ENCODE measurements at places on chromosomes 7 and 10. TPM values are rescaled to one million over a fixed set of nuclear protein-coding genes. Genes with fewer than 3 reads are reported as not detected.

The LRMDA gene
- 0.92 TPM for total RNA-seq

The SPDYE6 gene
- total RNA-seq: not detected

The CDC14C gene
- total RNA-seq: not detected

The PNLIPRP2 gene
- not detected for total RNA-seq

GRCh38 chr10:115171392-115171960 is 78.3 kb downstream of the ATRNL1 start:
- DNase-seq: no peak

- peak; percentile 70 for DNase-seq
Observed at GRCh38 chr10:13440185-13441061, 88.4 kb downstream of the BEND7 start.

DNA sequence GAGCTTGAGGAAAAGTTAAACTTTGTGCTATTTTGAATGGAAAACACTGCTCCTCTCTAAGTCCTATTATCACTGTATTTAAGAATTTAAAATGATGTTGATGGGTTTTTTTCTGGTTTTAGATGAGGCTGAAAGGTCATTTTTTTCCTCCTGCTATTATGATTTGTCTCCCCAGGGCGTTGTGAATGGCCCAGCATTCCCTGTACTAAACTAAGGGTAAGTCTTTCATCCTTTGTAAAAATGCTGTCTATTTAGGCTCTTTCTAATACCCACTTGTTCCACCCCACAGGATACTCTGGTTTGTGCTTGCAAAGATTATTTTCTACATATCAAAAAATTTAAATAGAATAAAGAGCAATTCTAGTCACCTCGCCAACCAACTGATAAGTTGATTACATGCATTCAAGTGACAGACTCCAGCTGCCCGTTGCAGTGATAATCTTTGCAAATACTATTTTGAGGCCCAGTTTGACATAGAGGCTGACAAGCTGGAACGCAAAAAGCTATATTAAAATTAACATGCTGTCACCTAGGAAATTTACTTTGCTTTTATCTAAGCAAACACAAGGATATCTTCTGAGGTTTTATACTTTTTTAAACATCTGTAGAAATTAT is 222.3 kb upstream of the TMEM229A start:
- DNase-seq: no peak

GRCh38 chr7:103349805-103350204 is 2.4 kb downstream of the PSMC2 start:
- no peak for DNase-seq

GRCh38 chr7:76317782-76318487 is 15.5 kb downstream of the HSPB1 start:
- DNase-seq: peak; percentile 98

DNA sequence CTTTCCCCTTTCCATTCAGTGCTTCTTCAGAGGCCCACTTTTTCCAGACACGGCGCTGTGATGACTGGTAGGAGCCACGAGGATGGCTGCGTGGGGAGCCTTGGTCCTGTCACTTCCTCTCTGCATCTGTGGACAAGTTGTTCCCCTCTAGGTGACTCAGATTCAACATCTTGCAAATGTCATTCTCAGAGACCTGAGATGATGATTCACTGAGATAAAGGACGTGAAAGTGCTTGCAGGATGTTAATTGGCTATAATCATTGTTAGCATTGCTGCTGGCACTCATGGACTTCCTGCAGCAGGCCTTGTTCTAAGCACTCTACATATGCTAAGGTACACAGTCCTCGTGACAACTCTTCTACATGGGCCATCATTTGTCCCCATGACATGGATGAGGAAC is 489.8 kb upstream of the ZMIZ1 start:
- DNase-seq: no peak

- DNase-seq: no peak
Observed at GRCh38 chr10:52215745-52216361, 98.2 kb upstream of the DKK1 start.

DNA sequence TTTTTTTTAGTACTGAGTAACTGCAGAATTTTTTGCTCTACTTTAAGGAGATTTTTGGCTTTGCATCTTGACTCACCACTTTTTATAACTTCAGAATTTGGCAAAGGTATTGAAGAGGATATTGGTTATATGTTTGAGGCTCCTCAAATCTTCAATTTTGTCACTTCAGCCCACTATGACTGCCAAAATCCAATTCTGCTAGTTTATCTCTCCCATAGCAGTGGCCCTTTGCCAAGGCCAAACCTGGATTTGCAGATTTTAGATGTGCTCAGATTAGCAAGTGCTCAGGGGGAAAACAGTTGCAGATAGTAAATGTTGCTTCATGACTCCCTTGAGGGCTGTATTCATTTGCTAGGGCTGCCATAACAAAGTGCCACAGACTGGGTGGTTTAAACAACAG is 427.5 kb downstream of the ADRA2A start:
- no peak for DNase-seq

GRCh38 chr10:109029870-109030269 is 893.4 kb downstream of the XPNPEP1 start:
- DNase-seq: no peak

- DNase-seq: no peak
Observed at GRCh38 chr10:4984971-4985594, 18.6 kb downstream of the AKR1C2 start.

DNA sequence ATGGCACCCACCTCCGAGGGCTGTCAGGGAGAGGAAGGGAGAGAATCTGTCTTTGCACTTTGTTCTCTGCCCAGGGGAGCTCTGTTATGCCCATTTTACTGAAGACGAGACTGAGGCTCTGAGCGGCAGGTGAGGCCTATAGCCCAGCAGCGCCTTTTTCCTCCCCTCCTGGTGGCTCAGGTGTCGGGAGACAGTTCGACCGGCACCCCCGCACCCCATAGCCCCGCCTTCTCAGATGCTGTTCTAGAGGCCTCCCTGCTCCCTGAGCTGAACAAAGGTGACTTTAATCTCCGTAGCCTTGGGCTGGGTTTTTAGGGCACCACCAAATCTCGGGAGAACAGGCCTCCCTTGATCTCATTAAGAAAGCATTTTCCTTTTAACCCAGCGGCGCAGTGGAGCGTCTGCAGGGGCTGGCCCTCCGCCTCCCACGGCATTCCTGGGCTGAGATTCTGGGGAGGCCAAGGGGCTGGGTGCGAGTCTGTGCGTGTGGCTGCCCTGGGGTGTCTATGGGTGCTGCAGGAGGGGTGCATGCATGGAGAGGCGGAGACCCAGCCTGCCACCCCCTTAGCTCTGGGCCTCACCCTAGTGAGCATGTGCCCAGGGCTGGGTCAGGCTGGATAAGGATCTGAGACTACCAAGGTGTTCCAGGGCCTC is 3.3 kb downstream of the LFNG start:
- no peak for DNase-seq

DNA sequence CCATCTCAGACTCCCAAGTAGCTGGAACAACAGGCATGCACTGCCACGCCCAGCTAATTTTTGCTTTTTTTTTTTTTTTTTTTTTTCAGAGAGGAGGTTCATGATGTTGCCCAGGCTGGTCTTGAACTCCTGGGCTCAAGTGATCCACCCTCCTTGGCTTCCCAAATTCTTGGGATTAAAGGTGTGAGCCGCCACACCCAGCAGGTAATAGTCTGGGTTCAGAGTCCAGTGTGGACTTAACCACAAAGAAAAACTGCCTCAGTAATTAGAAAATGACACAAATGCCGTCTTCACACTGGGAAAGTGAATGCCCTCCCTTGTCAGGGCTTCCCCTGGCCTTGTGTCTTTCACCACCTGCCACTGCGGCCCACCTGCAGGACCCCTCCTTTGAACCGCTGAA is 101.1 kb downstream of the RAB11FIP2 start:
- no peak for DNase-seq

- DNase-seq: no peak
Observed at GRCh38 chr10:23978317-23978716, 230.6 kb upstream of the KIAA1217 start.

DNA sequence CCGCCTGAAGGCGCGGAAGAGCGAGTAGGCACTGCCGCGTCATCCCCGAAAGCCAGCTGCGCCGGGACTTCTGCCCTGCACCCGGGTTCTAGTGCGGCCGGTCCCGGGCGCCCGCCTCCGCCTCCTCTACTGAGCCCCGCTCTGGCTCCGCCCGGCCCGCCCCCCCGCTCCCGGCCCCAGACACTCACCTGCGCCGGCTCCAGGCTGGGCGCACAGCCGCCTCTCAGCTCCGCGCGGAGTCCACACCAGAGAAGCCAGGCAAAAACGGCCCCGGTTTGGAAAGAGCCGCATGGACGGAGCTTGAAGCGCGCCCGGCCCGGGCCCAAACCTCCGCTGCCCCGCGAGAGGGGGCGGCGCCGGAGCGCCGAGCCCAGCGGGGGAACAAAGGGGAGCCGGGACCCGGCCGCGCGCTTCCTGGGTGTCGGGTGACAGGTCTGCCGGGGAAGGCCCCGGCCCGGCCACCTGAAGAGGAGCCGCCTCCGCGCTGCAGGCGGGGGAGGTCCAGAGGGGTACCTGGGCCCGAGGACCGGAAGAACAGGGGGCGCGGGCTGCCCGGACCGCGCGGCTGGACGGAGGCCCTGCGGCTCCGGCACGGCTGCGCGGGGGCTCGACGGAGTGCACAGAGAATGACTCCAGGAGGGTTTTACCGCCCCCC is 168.2 kb downstream of the NRF1 start:
- no peak for DNase-seq

DNA sequence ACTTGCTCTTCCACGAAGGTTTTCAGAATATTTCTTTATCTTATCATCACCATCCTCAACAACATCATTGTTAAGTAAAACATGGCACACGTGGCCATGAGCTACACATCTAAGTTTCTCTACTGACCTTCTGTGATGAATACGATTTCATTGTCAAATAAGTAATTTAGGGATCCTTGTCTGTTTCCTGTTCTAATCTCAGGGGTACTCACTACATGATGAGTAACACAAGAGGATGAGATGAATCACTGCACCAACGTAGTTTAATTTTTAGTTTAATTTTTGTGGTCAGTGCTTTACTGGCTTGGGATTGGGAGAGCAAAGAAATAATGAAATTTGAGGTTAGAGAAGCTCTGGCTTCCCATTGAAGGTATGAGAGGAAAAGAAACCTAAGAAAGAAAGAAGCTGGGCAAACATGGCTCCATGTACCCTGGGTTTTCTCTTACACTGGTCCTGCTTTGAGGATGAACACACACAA is 461.9 kb upstream of the KLF6 start:
- DNase-seq: no peak

DNA sequence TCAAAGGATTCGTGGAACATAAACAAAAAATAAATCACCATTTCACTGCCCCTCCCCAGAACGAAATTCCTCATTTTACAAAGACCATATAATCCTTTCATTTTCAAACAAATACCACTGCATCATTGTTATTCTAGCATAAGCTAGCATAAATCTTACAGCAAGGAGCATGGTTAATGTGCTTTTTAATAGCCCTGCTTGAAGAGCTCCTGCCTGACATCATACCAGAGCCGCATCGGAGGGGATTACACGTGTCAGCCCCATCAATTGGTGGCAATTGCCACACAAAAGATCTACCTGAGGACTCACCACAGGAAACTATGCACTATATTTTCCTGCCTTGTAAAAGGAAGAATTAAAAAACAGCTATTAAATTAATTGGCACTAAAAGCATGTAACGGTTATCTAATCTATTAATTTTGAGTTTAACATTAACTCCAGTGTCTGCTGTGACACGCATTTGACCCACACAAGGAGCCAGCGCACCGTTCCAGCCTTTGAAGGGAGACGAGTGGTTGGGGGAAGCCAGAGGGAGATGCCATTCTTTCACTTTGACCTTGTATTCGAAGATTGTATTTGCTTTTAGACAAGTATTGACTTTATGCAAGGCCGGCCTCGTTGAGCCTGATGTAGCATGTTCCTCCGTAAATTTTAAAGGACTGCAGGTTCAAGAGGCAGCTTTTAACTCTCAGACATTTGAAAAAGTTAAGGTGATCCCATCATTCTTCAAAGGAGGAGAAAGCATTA is 261.1 kb upstream of the RNF32 start:
- no peak for DNase-seq

DNA sequence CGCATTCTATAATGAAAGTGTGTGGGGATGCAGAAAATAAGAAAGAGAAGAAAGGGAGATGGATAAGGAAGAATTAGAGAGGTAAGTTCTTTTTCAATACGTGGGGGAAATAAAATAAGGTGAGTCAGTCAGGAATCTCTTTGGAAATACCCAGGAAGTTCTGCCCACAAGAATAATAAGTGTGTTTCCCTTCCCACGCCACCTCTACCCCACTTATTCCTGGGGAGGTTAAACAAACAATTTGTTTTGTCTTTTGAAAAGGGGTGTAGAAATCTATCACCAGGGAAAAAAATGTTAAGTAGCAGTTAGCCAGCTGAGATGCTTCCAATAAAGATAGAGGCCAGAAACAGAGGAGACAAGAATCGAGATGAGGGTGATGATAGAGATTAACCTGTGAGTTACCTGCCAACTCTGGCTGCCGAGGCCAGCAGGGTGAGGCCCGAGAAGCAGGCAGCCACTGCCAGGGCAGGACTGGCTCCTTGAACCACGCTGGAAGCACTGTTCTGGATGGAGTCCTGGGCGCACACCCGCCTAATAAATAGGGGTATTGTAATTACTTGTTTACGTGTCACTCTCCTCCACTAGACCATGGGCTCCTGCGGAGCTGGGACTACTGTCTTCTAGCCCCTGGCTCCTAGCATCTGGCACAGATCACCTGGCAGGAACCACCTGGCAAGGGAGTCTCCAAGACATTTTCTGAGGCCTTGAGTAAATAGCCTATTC is 191.3 kb downstream of the FGFR2 start:
- DNase-seq: no peak

- no peak for DNase-seq
Observed at GRCh38 chr10:26468291-26468690, 30.1 kb downstream of the APBB1IP start.

DNA sequence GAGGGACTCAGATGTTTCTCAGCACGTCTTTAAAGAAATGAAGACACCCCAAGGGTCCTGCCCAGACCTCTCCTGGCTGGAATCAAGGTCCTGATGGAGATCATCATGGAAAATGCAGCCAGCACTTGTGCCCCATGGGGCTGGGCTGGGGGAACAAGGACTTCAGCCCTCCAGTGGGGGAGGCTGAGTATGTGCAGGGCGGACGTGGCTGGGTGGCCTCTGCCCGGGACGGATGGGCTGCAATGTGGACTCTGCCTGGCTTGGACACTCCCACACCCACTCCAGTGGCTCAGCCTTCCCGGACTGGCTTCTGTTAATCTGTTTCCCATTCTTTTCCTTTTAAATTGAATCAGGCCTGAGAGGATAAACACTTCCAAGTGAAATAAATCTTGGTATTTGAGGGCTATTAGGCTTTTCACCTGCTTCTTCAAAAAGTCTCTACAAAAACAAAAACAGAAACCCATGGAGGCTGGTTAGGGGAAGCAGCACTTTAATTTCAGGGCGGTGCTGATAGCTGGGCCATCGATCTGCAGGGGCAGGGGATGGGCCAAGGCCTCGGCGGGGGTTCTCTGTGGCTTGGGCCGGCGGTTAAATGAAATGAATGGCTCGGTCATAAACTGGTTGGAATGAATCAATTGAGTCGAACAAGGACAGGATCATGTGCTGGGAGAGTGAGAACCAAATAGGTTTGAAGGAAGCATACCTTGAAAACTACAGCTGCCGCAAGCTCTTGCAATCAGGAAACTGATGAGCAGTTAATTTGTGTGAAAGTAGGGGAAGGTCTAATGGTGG is 51.4 kb downstream of the ADARB2 start:
- DNase-seq: no peak

- DNase-seq: no peak
Observed at GRCh38 chr10:132264306-132264950, 43.3 kb downstream of the STK32C start.

GRCh38 chr10:61096056-61096455 is 152.1 kb upstream of the RHOBTB1 start:
- no peak for DNase-seq

GRCh38 chr10:98994030-98994429 is 241.6 kb downstream of the HPSE2 start:
- DNase-seq: no peak

Measured in natural killer cell treated with Interleukin-12 subunit alpha and Interleukin-12 subunit beta and Interleukin-15 and Interleukin-18, amount 100 ng/mL, for 72 hours (primary cell).